ENCODE measurements at places on chromosomes 5 and 9.

DNA sequence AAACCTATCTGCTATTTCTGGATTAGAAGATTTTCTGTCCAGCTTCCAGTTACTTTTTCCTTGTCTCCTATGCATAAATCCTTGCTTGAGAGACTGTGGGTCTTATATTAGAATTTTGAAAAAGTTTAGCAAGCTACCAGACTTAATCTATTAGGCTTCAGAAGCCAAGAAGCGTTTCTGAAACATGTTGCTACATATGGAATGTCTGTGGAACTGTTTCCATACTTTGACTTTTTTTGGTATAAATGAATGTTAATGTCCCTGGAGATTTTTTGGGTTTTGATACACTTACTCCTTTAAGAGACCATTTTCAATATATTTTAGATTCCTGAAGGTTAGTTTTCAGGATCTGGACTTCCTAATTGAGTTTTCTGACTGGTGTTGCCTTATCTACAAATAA, 191.4 kb upstream of the SGCD start:
- no peak for DNase-seq

DNA sequence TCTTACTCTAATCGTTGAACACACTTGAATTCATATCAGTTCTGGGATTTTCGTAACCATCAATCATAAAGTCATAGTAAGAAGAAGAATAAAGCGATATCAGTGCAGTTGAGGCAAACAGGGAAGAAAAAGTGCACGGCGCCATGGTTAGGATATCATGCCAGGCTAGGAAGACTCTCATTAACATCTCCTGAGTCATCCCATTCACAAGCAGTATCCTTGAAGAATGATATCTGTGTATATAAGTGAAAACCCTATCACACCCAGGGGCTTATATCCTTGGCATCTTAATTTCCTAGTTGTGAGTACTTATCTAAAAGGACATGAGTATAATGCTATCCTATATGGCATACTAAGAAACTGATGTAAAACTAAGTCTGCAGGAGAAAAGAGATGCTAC, 38.6 kb downstream of the NFIB start:
- no peak for DNase-seq

DNA sequence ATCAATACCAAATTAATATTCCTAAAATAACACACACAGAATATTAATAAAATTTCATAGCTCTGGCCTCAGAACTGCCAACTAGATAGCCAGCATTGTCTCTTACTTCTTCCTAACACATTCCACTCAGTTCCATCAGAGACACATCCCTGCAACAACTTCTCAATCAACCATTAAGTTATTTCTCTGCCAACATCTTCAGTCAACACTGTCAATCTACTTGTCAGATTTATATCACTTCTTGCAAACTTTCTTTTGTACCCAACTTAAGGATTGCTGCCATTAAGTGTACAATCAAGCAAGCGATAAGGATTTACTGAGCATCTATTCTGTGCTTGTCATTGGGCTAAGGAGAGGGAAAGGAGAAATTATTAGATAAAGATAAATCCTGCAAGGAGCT, 50.8 kb downstream of the PLCXD3 start:
- DNase-seq = no peak

DNA sequence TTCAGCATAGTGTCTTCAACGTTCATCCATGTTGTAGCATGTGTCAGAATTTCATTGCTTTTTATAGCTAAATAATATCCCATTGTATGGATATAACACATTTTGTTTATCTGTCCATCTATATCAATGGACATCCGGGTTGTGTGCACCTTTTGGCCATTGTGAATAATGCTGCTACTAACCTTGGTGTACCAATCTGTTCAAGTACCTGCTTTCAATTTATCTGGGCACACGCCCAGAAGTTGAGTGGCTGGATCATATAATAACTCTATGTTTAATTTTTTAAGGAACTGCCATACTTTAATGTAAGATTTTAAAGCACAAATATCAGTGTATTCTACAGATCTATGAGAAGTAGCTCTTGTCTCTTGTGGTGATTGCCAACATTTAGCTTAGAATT, 43.5 kb downstream of the SCAI start:
- no peak for DNase-seq

- DNase-seq = no peak
Observed at GRCh38 chr5:149563466-149563865, 12.2 kb upstream of the CSNK1A1 start.

DNA sequence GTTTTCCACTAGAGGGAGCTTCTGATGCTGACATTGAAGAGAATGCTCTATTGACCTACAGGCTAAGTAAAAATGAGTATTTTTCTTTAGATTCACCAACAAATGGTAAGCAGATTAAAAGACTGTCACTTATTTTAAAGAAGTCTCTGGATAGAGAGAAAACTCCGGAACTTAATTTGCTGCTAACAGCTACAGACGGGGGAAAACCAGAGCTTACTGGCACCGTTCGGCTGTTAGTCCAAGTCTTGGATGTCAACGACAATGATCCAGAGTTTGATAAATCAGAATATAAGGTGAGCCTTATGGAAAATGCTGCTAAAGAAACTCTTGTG, 764 bp downstream of the PCDHA11 start:
- DNase-seq = no peak

DNA sequence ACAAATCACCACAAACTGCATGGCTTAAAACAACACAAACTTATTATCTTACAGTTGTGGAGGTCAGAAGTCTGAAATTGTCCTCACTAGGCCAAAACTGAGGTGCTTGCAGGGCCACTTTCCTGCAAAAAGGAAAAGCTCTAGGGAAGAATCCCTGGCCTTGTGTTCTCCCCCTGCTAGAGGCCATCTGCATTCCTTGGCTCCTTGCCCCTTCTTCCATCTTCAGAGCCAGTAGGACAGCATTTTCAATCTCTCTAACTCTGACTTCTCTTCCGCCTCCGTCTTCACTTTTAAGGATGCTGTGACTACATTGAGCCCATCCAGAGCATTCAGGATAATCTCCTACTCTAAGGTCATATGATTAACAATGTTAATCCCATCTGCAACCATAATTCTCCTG, 236.6 kb downstream of the CDK5RAP2 start:
- DNase-seq = no peak

DNA sequence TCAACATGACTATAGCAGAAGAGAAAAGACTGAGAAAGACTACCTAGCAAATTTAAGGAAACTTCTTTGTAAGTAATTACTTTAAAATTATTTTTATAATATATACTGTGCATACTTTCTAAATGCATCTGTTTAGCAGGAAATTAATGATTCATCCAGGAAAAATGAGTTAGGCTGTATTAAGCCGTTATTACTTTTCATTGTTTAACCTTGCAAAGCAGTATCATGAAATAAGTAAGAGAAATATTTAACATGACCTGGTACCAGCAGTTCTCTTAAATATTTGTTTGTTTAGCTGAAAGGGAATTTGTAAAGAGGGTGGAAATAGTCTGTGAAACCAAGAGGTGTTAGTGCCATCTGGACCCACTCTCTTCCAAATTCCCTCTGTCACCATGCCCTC, 175.0 kb downstream of the GNAQ start:
- no peak for DNase-seq

GRCh38 chr9:32395510-32396216, 11.2 kb downstream of the ACO1 start:
- no peak for DNase-seq

- DNase-seq = no peak
Observed at GRCh38 chr9:136514022-136514714, 31.3 kb upstream of the SEC16A start.

DNA sequence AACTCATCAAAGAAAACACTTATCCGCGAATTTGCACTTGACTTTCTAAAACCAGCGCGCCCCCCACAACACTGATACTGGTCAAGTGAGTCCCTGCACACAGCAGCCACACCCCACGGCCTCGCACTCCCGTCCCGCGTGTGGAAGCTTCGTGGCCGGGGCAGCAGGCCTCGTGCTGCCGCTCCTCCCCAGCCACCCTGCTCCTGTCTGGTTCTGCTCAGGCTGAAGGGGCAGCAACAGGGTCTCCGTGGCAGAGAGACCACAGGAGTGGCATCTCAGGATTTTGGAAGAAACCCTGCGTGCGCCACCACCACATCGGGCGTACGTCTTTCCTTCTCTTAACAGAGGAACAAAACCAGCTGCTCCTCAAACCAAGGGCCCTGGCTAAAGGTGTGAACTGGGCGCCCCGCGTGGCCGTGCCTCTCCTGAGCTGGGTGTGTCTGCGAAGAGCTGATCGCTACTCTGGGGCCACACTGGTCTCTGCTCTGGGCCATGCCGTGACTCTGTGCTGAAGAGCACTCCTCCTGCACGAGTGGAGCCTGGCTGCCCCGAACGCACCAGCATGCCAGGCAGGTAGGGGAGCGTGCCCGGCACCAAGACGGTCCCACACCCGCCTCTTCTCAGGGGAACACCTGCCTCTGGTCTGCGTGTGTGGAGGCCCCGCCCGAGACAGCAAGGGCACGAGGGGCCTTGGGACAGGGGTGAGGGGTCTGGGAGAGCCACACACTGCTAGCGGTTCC, 17.4 kb upstream of the LHX3 start:
- DNase-seq = no peak

DNA sequence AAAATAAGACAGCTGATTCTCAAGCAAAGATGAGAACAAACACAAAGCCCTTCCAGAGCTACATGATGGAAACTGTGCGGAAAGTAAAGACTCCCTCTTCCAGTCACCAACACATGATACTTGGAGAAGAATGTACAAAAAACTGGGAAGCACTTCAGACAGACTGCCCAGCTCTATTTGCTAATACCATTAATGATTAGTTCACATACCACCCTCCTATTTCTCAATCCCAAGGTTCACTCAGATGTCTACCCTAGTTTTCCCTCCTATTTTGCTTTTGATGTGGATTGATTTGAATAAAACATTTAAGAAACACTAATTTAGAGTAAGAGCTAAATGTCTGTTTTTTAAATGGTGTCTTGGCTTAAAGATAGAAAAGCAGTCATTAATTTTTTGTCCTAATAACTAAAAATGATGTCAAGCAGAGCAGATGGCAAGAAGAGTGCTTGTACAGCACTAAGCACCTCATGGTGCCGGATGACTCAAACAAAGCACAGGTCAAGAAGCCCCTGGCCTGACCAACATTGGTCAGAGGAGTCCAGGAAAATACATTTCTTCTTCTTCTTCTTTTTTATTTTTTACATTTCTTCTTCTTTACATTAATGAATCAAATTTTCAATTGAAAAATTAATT, 639.4 kb downstream of the PDE4D start:
- DNase-seq = no peak

- no peak for DNase-seq
Observed at GRCh38 chr5:168159425-168159824, 132.0 kb upstream of the WWC1 start.

GRCh38 chr9:27645161-27645840, 72.0 kb upstream of the C9orf72 start:
- no peak for DNase-seq

- no peak for DNase-seq
Observed at GRCh38 chr5:90170261-90170660, 239.3 kb downstream of the CETN3 start.

GRCh38 chr9:72322259-72322658, 42.7 kb downstream of the ZFAND5 start:
- no peak for DNase-seq

DNA sequence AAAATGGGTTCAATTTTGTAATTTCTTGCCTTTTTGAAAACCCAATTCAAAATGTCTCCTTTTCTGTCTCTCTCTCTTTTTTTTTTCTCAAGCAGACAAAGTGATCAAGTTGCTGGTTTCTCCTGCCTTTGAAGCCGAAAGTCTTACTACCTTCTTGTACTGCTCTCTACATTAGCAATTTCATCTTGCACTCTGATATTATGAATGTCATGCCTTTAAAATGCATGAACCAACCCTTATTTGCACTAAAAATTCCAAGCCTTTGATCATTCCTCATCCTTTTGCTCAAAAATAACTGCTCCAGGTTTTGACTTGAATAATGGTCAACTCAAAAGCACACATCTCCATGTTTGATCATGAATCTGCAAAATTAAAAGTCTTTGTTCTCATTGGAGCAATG, 125.2 kb downstream of the CETN3 start:
- no peak for DNase-seq

- DNase-seq = no peak
Observed at GRCh38 chr9:5488221-5489008, 21.9 kb upstream of the PDCD1LG2 start.

- no peak for DNase-seq
Observed at GRCh38 chr9:21580636-21581378, 98.7 kb upstream of the IFNE start.

DNA sequence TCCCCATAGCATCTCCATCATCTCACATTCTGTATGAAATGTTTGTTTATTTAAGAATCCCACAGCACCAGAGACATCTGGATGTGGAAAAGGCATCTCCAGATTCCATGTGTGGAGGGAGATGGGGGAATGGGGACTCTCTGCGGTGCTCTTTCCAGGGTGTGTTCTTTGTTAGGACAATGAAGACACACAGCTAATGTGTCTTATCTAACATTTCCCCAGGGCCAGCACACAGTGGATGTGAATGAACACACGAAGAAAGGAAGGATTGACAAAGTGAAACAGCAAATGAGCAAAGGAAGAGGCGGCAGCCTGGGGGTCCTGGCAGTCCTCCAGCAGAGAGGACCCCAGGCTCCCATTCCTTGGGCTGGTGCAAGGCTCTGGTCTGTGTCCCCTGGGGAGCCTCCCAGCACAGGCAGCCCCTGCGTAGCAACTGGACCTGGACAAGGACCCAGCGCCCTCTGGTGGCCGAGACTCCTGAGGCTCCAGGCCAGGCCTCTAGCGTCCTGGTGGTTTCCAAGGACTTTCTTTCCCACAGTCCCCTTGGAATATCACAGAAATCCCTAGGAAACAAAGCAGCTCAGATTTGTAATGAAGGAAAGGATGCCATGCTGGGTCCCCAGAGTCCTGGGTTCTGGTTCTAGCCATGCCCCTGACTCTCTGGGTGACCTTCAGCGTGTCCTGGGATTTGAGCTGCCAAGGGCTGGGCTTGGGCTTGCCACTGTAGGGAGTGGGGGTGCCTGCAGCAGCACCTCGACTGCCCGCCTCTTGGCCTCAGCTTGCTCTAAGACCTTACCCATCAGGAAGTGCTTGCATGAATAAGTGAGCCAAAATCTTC, 3.5 kb upstream of the PDLIM7 start:
- peak; percentile 78 for DNase-seq

- no peak for DNase-seq
Observed at GRCh38 chr5:137672001-137672400, 63.9 kb downstream of the KLHL3 start.

- no peak for DNase-seq
Observed at GRCh38 chr5:119187776-119188529, 117.1 kb downstream of the DMXL1 start.

DNA sequence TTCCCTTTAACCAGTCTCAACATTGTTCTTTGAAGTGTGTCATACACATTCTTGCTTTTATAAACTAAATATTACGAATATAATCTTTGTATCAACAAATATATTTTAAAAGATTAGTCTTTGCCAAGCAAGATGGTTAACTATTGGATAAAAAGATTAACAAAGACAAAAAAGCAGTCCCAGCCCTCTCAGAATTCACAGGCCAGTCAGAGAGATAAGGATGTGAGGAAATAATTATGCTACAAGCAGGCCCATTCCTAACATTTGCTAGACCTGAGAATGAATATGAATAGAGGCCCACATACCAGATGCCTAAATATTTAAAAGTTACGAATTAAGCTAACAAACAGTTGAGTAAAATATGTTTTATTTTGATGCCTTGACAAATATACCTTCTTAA, 457.7 kb downstream of the CETN3 start:
- DNase-seq = no peak

- DNase-seq = no peak
Observed at GRCh38 chr9:120603591-120603990, 23.6 kb upstream of the CDK5RAP2 start.

- DNase-seq = no peak
Observed at GRCh38 chr5:14149672-14150274, 6.6 kb downstream of the TRIO start.

- peak; percentile 77 for DNase-seq
Observed at GRCh38 chr5:142472306-142472951, 147.6 kb upstream of the SPRY4 start.
